Esophagus squamous epithelium (tissue), 5 donors: ENCODE measurements at places on chromosomes 7 and 10.

- no peak for DNase-seq
Measured at GRCh38 chr10:29174389-29174788, 114.5 kb upstream of the LYZL1 start.

GRCh38 chr10:31656851-31657433 lies 271.7 kb downstream of the ARHGAP12 start:
- no peak for DNase-seq

DNA sequence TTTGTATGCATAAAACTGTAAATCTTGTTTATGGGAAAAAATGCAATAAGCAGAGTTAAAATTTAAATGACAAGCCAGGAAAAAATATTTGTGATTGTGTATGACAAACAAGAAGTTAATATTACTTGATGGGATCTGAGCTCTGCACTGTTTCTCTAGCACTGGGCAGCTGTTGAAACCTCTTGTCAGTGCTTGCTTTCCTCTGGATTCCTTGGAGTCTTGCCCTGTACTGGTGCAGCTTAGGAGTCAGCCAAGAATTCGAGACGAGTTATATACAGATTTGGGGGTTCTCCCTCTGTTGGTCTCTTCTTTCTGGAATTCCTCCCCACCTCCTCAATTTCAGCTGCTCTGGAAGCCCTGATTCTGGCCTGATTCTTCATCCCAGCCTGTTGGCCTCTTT lies 24.3 kb upstream of the OPN4 start:
- DNase-seq = no peak

DNA sequence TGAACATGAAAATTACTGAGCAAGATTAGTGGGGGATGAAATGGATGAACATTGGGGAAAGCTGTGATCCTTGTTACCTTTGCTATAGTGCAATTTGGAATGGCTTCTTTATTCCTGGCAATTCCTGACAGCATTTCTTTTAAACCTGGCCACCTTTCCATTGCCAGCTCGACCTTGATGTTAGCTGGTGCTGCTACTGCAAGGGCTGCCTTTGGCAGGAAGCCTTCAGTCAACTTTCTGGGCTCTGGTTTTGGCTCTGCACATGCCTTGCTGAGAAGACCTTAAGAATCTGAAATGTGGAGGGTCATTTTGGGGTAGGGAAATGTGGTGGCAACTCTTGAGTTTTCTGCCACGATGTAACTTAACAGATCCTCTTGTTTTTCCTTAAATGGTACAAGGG lies 64.7 kb downstream of the KAT6B start:
- DNase-seq = no peak

DNA sequence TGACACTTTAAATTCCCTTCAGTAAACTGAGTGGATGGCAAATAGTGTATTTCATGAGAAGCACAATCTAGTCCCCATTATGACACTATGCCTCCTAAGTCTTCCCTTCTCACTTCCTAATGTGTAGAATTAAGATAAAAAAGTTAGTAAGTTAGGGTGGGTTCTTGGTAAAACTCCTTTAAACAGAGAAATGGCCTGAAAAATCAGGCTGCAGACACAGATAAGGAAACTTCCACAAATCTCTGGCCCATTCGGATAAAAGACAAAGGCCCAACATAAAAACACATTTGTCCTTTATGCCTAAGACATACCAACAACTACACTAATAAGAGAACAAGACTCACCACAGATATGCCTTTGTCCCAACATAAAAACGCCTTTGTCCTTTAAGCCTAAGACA lies 21.5 kb downstream of the AKR1C8 start:
- DNase-seq = no peak

DNA sequence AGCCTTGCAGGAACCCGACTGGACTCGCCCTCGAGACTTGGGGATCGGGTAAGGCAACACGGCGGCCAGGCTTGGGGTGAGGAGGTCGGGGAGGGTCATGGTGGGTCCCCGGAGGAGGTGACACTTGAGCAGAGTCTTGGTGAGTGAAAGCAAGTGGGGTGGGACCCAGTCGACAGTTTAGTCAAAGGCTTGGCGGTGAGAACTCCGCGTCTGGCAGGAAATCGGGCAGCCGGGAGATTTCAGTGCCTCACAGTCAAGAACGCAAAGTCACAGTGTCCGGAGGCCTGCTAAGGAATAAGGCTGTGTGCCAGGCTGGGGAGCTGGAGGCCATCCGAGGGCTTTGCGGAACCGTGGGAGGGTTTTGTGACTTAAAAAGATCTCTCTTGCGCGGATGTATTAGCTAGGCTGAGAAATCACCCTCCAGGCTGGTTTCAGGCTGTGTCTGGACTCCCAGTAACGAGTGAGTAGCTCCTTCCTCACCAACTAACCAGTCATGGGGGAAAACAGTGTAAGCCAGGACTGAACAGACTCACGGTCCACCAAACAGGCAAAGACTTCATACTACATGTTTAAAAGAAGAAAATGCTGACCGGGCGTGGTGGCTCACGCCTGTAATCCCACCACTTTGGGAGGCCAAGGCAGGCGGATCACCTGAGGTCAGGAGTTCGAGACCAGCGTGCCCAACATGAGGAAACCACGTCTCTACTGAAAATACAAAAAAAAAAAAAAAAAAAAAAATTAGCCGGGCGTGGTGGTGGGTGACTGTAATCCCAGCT lies 613 bp downstream of the AP5Z1 start:
- DNase-seq = no peak

- no peak for DNase-seq
Measured at GRCh38 chr10:42988517-42989395, 88.1 kb upstream of the RET start.

GRCh38 chr7:341841-342638 lies 52.1 kb downstream of the FOXL3 start:
- no peak for DNase-seq

- no peak for DNase-seq
Measured at GRCh38 chr7:154886591-154886990, 116.3 kb downstream of the PAXIP1 start.

DNA sequence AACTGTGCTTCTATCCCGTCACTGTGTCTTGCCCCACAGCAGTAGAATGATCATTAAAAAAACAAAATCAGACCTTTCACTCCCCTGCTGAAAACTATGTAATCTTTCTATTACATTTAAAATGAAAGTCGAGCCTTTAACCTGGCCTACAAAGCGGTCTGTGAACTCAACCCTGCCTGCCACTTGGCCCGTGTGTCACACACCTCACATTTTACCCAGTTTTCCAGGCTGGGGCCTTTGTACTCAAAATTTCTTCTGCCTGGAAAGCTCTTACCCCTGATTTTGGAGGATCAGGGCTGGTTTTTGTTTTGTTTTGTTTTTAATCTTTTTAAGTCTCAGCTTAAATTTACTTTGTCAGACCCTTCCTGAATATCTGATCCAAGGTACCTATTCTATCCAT lies 82.1 kb downstream of the UBE2H start:
- DNase-seq = no peak

- no peak for DNase-seq
Measured at GRCh38 chr7:134548877-134549276, at the start of gene AKR1B15. AKR1B15 (plus strand) TSS chr7:134549110; CDS start chr7:134564620, 15,510 bp downstream.

GRCh38 chr10:84197643-84198042 lies 3.3 kb downstream of the CDHR1 start:
- DNase-seq = no peak

DNA sequence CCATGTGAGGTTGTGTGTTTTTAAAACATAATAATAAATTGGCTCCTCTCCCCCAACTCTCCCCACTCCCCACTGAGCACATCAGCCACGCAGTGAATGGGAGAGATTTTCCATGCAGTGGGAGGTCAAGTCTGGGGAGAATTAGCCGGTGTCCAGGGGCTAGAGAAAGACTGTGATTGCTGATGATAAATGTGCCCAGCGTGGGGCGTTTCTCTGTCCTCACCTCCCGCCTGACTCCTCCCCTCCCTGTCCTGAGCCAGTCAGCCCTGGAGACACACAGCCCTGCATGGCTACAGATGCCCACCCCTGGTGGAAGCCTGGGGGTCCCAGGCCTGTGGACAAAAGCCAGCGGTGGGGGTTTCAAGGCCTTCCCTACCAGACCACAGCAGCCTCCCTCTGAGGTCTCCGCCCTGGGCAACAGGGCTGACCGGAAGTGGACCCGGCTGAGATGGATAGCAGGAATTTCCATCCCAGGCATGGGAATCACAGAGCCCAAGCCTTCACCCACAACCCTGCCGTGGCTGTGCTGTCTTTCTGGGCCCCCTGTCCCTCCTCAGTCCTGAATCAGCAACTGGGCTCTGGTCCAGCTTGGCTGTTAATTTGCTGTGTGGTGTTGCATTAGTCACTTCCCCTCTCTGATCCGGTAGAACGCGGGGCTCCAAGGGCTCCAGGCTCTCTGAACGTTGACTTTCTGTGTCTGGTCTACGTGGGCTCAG lies 46.8 kb upstream of the SLC29A3 start:
- no peak for DNase-seq

- DNase-seq = no peak
Measured at GRCh38 chr10:43573250-43574000, 991 bp downstream of the ZNF239 start.

- no peak for DNase-seq
Measured at GRCh38 chr7:100896732-100897608, 1.3 kb upstream of the ACHE start.

GRCh38 chr7:120838281-120838682 lies 19.7 kb downstream of the TSPAN12 start:
- DNase-seq = no peak

- DNase-seq = no peak
Measured at GRCh38 chr7:3899559-3899991, 598.5 kb downstream of the SDK1 start.

- DNase-seq = no peak
Measured at GRCh38 chr10:7605565-7606295, 61.0 kb downstream of the ITIH5 start.

- DNase-seq = no peak
Measured at GRCh38 chr7:2612445-2613097, 19.2 kb upstream of the TTYH3 start.

DNA sequence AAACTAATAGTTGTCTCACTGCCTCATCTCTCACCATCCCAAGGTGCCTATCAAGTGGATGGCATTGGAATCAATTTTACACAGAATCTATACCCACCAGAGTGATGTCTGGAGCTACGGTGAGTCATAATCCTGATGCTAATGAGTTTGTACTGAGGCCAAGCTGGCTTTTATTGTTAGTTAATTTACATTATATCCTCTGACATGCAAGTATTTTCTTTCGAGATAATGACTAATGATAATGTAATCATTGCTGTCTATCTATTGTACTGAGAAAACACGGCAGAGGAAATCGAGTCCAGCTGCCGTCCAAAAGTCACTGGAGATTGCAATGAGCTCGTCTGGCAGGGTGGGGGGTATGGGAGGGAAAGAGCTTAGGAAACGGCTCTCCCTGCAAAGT lies 172.4 kb upstream of the LANCL2 start:
- DNase-seq = no peak

DNA sequence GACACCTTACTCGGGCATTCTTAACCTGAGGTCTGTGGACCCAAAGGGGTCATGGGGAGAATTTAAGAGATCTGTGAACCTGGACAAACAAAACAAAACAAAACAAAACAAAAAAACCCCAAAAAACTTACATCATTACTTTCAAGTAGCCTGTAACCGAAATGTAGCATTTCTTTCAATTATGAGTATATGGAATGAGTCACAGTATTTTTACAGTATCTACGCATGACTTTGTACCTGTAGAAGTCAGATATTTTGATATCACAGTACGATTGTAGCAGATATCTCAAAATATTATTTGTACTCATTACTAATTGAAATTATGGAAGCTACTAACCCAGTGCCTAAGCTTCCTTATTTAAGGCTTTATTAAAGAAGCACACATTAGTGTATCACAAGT lies 210.2 kb downstream of the JAZF1 start:
- DNase-seq = no peak

DNA sequence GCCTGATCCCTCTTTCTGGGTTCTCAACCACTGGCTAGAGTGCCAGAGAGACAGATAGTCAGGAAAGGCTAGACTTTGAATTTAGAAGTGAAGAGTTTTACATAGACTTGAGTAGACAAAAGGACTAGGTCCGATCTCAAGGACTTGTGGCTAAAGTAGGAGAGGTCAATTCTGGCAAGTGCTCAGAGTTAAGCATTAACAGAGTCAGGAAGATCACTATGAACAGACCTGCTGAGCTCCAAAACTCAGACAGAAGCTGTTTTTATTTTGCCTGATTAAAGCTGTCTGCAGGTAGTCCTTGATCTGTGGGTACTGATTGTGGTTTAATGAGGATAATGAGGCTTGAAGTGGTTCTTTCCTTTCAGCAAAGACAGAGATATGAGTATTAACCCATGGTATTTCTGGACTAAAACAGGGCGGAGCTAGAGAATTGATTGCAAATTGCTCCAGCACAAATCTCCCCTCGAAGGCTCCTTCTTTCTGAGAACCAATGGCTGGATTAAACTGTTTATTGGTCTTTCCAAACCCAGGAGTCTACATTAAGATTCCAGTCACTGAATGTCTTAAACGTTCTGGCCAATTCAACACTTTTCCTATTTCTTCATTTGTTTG lies 423.2 kb downstream of the IPMK start:
- DNase-seq = no peak

DNA sequence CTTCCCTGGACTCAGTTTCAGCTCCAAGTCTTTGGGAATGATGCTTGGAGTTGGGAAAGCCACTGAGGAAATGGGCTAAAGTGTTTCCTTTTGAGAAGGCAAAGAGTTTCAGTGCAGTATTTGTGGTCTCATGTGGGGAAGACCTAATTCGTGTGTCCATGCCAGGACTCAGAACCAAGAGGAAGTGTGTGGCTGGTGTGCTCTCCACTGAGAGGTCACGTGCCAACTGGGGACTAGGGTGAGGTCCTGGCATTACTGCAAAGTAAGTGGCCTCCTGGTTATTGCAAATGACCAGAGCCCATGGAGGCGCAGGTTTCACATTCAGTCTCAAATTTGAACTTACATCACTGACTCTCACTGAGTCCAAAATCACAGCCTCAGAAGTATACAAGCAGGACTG lies 48.6 kb upstream of the ITPRID1 start:
- no peak for DNase-seq

DNA sequence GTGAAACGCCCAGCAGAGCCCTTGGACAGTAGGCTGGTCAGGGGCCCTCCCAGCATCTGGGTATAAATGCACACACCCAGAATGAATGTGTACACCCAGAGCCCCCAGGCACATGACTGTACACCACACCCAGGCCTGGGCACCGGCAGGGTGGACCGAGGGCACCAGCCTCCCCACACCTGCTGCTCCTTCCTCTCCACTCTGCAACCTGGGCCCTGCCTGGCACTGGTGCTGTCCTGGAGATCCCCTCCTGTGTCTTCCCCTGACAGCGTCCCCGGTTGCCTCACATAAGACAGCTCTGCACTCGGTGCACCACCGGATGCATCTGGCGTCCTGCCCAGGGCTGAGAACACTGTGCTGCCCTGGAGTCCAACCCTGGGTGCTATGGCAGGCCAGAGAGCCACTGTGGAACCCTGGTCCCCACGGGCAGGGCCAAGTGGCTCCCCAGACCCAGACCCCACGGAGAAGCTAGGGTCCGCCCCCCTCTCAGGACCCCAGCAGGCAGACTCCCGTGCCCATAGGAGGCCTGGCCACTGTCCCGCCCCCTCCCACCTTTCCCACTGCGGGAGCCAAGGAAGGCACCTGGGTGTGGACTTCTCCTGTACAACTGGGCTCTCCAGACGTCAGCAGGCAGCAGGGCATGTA lies 6.6 kb downstream of the RASGEF1A start:
- no peak for DNase-seq

- no peak for DNase-seq
Measured at GRCh38 chr7:126210707-126211106, 1042.0 kb downstream of the GRM8 start.

GRCh38 chr10:50563906-50564305 lies 59.9 kb downstream of the SGMS1 start:
- DNase-seq = no peak
